ENCODE measurements at places on chromosomes 2 and 18.

DNA sequence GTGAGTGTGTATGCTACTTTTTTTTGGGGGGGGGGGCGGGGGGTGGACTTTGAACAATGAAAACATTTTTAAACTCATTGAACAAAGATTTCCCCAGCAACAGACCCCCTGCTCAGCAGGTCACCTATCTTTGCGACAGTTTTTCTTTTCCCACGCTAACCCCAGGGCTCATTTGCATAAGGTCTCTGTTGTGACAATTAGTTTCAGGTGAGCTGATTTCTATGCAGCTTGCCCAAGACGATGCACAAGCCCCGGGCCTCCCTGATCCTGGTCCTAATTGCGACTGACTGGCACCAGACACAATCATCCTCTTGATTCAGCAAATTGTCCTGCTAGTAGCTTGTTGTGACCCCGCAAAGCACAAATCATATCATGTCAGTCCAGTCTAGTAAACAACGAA, 40.3 kb downstream of the ZEB2 start:
- no peak for DNase-seq

GRCh38 chr2:231470246-231470900, 6.1 kb upstream of the NCL start:
- no peak for DNase-seq

GRCh38 chr2:161836664-161837063, 212.4 kb downstream of the SLC4A10 start:
- DNase-seq: no peak

DNA sequence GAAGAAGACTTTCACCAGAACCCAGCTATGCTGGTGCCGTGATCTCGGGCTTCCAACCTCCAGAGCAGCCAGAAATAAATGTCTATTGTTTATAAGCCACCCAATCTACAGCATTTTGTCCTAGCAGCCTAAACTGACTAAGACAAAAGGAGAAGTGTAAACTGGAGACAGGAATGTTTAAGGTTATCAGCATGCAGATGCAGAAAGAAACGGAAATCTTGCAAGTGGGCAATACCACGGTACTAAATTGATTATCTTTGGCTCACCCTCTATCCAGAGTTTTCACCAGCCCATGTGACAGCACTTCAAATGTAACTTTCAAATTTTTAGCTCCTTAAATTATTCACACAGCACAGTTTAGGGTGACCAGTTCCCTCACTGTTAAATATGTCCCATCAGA, 5.7 kb upstream of the CAPN14 start:
- no peak for DNase-seq

DNA sequence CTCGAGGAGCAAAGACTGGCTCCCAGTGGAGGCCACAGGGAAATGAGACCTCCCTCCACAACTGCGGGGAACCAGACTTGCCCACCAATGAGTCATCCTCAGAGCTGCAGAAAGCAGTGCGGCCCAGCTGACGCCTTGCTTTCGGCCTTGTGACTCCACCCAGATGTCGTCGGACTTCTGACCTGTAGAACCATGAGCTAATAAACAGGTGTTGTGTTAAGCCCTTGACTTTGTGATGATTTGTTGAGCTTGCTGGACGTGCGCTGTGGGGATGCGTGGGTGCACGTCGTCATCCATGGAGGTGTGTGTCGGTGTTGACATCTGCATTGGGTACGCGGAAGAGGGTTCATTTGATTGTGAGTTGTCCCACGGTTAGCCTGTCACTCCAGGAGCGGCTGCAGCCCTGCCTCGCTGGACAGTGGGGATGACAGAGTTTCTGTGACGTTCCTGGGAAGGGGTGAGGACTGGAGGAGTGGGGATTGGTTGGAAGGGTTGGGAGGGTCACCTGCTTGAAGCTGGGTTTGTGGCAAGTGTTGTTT, 154.1 kb downstream of the SH3BP4 start:
- no peak for DNase-seq
